Activated T-cell treated with anti-CD3 and anti-CD28 coated beads for 48 hours (primary cell): ENCODE measurements at places on chromosomes 1 and 21.

DNA sequence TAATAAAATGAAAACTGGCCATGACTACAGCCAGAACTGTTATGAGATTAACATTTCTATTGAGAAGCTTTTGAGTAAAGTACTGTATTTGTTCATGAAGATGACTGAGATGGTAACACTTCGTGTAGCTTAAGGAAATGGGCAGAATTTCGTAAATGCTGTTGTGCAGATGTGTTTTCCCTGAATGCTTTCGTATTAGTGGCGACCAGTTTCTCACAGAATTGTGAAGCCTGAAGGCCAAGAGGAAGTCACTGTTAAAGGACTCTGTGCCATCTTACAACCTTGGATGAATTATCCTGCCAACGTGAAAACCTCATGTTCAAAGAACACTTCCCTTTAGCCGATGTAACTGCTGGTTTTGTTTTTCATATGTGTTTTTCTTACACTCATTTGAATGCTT, 164.0 kb downstream of the NEK7 start:
- DNase-seq: no peak

DNA sequence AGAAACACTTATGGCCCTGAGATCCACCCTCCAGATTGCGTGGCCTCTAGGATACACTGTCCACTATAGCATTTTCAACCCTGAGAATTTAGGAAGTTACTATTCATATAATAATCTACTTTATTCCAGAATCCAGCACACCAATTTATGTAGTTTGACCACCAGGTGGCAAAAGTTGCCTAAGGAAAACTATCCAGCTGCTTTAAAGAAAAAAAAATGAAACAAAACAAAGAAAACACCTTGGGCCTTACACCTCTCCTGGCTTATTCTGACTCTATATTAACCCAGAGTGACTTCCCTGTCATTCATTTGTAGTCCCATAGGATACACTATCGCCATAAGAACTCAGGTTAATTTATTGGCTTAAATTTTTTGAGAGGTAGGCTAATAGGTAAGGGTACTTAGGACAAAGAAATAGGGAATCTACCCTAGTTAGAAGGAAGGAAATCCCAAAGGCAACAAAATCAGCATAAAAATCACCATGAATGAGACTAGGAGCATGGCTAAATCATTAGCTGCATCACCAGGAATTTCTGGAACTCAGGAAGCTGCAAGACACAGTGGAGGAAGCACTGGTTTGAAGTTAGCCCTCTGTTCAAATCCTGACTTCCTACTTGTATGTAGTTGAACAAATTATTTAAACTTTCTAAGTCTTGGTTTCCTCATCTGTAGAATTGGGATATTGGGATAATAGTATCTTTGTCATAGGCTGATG, 107.5 kb downstream of the SPAG17 start:
- DNase-seq: no peak

DNA sequence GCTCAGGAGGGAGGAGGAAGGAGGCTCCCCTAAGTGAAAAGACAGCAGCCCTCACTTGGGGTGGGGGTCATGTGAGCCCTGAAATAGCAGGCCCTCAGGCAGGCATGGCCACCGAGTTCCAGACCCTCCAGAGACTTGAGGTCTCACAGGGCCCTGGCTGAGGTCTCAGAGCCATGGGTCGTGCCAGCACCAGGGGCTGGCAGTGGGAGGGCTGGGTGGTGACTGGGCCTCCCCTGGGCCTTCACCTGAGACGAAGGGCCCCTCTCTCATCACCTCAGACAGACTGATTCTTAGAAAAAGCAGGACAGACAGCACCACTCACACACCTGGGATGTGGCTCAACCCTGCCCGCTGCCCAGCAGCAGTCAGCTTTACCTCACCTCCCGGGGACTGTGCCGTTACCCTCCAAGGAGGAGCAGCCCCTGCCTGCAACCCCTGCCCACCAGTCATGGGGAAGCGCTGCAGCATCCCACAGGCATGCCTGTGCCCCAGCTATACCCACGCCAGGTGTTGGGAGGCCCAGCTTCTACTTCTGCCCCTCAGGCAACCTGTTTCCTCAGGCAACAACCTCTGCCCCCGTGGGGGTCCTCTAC, 42.6 kb upstream of the LRP8 start:
- DNase-seq: no peak

DNA sequence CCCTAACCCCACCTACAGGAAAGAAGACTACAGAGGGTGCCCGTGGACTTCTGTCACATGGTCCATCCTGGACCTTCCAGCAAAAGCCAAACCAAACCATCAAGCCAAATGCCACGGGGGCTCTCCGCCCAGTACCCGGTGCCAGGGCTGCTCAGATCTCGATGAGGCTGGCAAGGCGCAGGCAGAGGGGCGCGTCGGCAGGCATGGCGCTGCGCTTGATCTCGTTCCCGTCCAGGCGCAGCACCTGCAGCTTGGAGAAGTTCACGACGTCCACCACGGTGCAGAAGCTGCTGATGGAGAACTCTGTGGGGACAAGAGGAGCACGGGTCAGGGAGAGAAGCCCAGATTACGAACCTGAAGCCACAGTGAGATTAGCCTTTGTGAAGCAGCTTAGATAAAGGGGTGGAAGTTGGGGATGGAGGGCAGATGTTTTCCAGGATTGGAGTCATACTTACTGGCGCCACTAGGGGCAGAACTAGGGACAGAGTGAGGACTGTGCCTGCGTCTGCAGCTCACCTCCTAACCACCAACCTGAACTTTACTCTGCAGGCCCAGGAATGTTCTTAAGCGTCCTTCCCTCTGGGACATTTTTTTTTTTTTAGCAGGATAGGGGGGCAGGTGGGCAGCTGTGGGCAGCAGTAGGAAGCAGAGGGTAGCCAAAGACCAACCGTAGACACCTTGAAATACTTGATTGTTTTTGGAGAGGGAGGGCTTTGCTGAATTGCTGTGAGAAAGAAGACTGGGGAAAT, 8.6 kb downstream of the FMOD start:
- no peak for DNase-seq

- no peak for DNase-seq
Measured at GRCh38 chr1:237613984-237614383, 276.7 kb downstream of the ZP4 start.

GRCh38 chr1:76240316-76240715, 165.8 kb downstream of the ST6GALNAC3 start:
- DNase-seq: no peak

DNA sequence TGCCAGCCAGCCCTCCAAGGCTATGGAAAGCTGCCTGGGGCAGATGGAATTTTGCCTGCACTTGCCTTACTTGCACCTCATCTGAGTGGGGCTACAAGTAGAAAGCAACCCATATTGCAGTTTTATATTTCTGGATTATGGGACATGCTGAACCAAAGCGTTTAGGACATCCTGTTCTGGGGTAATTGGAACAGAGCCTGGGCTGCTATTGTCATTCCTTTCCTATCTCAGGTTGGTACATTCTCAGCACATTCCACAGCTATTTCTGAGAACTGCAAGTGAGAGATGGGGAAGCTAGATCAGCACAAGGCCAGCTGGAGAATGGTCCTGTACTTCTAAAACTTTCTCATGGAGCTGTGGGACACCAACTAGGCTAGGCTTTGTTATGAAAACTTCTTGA, 713.8 kb downstream of the KCNT2 start:
- DNase-seq: no peak

GRCh38 chr1:41914516-41914915, 4.2 kb downstream of the HIVEP3 start:
- DNase-seq: no peak

GRCh38 chr1:240031009-240031408, 60.7 kb upstream of the FMN2 start:
- no peak for DNase-seq

GRCh38 chr1:59184365-59184905, 112.5 kb upstream of the FGGY start:
- no peak for DNase-seq

- DNase-seq: no peak
Measured at GRCh38 chr1:1754051-1754815, 24.0 kb downstream of the NADK start.

GRCh38 chr1:83505148-83505547, 493.8 kb downstream of the TTLL7 start:
- no peak for DNase-seq

DNA sequence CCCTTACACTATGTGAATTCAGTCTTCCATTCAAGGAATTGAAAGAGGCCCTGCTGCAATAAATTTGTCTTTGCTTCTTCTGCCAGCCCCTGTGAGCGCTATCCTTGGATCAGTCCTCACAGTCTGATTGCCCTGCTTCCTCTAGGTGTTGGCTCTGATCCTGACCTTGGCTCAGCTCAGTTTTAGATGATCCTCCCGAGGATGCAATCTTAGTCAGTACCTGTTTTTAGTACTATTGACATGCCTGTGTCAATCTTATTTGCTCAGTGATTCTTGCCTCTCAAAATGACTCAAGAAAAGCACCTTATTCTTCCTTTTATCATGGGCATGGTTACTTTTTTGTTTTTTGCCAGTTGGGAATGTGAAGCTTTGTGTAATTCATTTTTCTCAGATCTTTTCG, 101.4 kb upstream of the KCNK1 start:
- no peak for DNase-seq

GRCh38 chr1:68745011-68745410, 248.1 kb upstream of the DEPDC1 start:
- DNase-seq: no peak

DNA sequence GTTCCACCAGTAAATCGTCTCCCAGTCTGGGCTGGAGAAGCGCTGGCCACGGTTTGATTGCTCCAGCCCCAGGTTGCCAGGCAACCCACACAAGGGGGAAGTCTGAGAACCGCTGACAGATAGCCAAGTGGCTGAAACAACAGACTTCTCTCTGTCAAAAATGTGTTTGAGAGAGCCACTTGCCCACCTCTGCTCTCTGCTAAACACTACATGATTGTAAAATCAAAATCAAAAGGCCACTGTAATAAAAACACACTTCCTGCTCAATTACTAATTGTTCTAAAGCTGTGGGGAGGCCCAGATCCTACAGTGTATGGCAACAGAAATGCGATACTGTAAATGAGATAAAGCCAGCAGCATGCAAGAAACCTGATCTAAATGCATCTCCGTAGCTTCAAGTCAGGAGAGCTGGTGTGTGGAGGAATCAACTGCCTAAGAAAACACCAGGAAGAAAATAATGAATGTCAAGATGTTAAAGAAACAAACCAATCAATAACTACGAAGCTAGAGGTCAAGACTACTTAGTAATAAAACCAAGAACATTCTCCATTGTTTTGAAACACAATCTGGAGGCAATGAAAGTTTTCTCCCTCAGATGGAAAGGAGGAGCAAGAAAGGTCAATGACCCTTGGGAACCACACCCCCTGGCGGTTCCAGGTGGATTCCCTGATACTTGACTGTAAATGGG, 121.2 kb downstream of the SLC45A1 start:
- no peak for DNase-seq

DNA sequence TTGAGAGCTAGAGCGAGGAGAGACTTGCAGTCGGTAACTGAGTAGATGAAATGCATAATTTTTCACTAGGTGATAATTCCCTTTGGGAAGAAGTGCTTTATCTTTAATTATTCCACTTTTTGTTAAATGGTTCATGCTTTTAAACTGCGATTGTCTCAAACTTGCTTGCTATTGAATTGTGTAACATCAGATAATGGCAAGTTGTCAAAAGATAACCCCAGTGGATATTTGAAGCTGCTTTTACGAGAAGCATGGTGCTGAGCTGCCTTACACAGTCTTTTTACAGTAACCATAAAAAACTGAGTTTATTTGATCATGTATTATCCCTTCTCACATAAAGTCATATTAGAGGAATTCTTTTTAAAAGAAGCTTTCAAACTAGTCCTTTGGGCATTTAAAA, 30.2 kb downstream of the TMEM50B start:
- no peak for DNase-seq

DNA sequence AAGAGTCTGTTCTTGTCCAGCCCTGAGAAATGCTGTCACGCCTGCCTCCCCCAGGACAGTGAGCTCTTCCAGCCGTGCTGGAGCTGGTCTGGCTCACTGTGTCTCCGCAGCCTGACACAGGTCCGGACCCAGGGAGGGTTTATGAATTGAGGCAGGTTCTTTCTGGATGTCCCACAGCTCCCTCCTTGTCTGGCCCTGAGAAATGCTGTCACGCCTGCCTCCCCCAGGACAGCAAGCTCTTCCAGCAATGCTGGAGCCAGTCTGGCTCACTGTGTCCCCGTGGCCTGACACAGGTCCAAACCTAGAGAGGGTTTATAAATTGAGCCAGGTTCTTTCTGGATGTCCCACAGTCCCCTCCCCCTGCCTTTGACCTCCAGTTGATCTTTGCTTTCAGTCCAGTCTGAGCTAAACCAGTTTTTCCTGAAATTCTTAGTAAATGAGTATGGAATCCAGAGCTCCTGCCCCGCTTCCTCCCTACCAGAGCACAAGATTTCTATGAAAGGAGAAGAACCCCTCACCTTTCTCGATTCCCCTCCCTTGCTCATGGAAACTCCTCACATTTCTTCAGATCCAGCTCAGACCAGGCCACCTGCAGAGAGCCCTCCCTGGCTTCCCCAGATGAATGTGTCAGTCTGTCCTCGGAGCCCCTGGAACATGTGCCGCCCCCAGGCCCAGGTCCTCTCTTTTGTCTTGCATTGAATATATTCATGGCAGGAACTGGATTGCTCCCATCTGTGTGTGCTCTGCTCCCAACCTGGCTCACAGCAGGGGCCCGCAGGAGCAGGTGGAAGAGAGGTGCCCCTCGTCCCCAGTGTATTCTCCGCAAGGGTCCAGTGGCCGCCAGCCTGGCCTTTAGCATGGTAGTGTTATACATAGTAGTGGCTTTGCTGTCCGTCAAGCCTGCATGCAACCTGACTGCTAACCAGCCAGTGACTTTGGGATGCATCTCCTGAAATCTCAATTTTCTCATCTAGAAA, 116.3 kb downstream of the EPHB2 start:
- DNase-seq: no peak

- DNase-seq: peak; percentile 56
Measured at GRCh38 chr21:37365517-37366481, 774 bp upstream of the DYRK1A start.

DNA sequence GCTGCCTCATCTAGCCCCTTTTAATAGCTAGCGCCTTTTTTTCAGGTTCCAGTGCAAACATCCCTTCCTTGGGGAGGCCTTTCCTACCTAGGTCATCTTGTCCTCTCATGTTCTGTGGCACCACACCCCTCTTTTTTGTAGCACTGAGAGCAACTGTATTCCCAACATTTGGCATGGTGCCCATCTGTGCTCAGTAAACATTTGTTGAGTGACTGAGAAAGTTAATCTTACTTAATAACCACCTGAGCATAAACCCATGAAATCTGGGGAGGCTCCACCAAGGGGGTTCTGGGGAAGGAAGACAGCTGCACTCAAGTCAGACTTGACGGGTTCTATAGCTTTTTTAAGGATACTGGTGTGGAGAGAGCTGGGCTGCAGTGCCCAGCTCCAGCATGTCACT, 90.0 kb downstream of the NOS1AP start:
- DNase-seq: no peak
